ENCODE measurements at places on chromosomes 16 and 17. TPM values are rescaled to one million over a fixed set of nuclear protein-coding genes. Genes with fewer than 3 reads are reported as not detected.

Gene MEIOB
- not detected for polyA plus RNA-seq

Gene TM4SF5
- not detected for polyA plus RNA-seq

Gene SHPK
- polyA plus RNA-seq, result 7.2 TPM

Gene TNFRSF12A
- 16.6 TPM for polyA plus RNA-seq

Gene NR1D1
- polyA plus RNA-seq, result 24.6 TPM

Gene SPNS3
- 1.3 TPM for polyA plus RNA-seq

Gene KREMEN2
- 1.6 TPM for polyA plus RNA-seq

Gene NPTX1
- polyA plus RNA-seq, result 0.02 TPM

Gene RDM1
- 0.55 TPM for polyA plus RNA-seq

Gene CMTM1
- polyA plus RNA-seq, result 0.22 TPM

Gene CCDC154
- 0.98 TPM for polyA plus RNA-seq

Gene CPNE2
- 24.5 TPM for polyA plus RNA-seq

Gene GCGR
- 0.11 TPM for polyA plus RNA-seq

Gene NMRAL1
- polyA plus RNA-seq, result 39.8 TPM

Gene PIMREG
- 1.7 TPM for polyA plus RNA-seq

Gene PRSS22
- polyA plus RNA-seq, result 281 TPM

Gene HSPB9
- 0.04 TPM for polyA plus RNA-seq

Gene MYH4
- not detected for polyA plus RNA-seq

Gene SHCBP1
- 3.5 TPM for polyA plus RNA-seq

Gene WNK4
- 6.7 TPM for polyA plus RNA-seq

Gene OTOP2
- 0.61 TPM for polyA plus RNA-seq

Gene HOXB1
- polyA plus RNA-seq, result 0.29 TPM

Gene C17orf78
- not detected for polyA plus RNA-seq

Gene SNAI3
- polyA plus RNA-seq, result 0.28 TPM

Gene TBC1D28
- polyA plus RNA-seq, result not detected

Gene FOXC2
- polyA plus RNA-seq, result 0.18 TPM

Gene C17orf50
- polyA plus RNA-seq, result not detected

Gene NAGS
- 0.67 TPM for polyA plus RNA-seq

Gene KRTAP3-1
- not detected for polyA plus RNA-seq

Gene HIC1
- 1.4 TPM for polyA plus RNA-seq

Gene ZSCAN10
- polyA plus RNA-seq, result not detected

Gene CLEC18C
- polyA plus RNA-seq, result 0.36 TPM
